Subcutaneous adipose tissue (tissue), 4 donors: ENCODE measurements at places on chromosomes 13 and 19. TPM values are rescaled to one million over a fixed set of nuclear protein-coding genes. Genes with fewer than 3 reads are reported as not detected.

The CCL25 gene
- not detected for total RNA-seq

The PRMT1 gene
- total RNA-seq = 70.8 TPM

The SLC10A2 gene
- not detected for total RNA-seq

The ITGBL1 gene
- 13.5 TPM for total RNA-seq

The SLC25A15 gene
- 11.1 TPM for total RNA-seq

The SPRED3 gene
- not detected for total RNA-seq

The ZNF568 gene
- total RNA-seq = 13.8 TPM

The THSD8 gene
- not detected for total RNA-seq

The ANGPTL8 gene
- total RNA-seq = 27.7 TPM

The NLRP7 gene
- total RNA-seq = not detected

The ADGRE3 gene
- total RNA-seq = not detected

The PCSK4 gene
- total RNA-seq = 1.7 TPM

The ACTMAP gene
- total RNA-seq = 1.3 TPM

The CBY2 gene
- total RNA-seq = not detected

The OR10H1 gene
- not detected for total RNA-seq

The ZNF8 gene
- total RNA-seq = 4.6 TPM

The GPC6 gene
- total RNA-seq = 27.4 TPM

The ERICH4 gene
- not detected for total RNA-seq

The TMPRSS9 gene
- total RNA-seq = not detected

The GFY gene
- not detected for total RNA-seq

The HSPB6 gene
- total RNA-seq = 147 TPM

The CEACAM16 gene
- total RNA-seq = not detected

The LILRB5 gene
- 61.0 TPM for total RNA-seq

The NCCRP1 gene
- total RNA-seq = not detected

The SLITRK6 gene
- not detected for total RNA-seq

The KIR2DL1 gene
- not detected for total RNA-seq

The ABCC4 gene
- 4.1 TPM for total RNA-seq

The SOHLH2 gene
- total RNA-seq = not detected

The ZNF738 gene
- 4.7 TPM for total RNA-seq

The PLA2G4C gene
- total RNA-seq = 11.1 TPM

The IRGC gene
- not detected for total RNA-seq

The BBC3 gene
- not detected for total RNA-seq

The ZNF730 gene
- total RNA-seq = not detected

The AKAP8 gene
- total RNA-seq = 20.1 TPM

The ACER1 gene
- not detected for total RNA-seq

The PCDH20 gene
- total RNA-seq = 0.65 TPM

The PODNL1 gene
- total RNA-seq = 0.85 TPM

The DLL3 gene
- not detected for total RNA-seq

The HCN2 gene
- not detected for total RNA-seq

The ZNF536 gene
- under 0.01 TPM for total RNA-seq

The EPS8L1 gene
- total RNA-seq = 0.66 TPM

The PCDH9 gene
- total RNA-seq = 10.8 TPM

The FFAR1 gene
- total RNA-seq = not detected

The KRI1 gene
- total RNA-seq = 13.8 TPM

The TSHZ3 gene
- total RNA-seq = 7.5 TPM

The SOX1 gene
- total RNA-seq = not detected

The SPACA4 gene
- not detected for total RNA-seq

The RGL3 gene
- total RNA-seq = 17.5 TPM

The UPF1 gene
- total RNA-seq = 115 TPM

The FBN3 gene
- not detected for total RNA-seq

The ZNF865 gene
- 3.4 TPM for total RNA-seq

The OR7A10 gene
- not detected for total RNA-seq
